ENCODE measurements at places on chromosomes 2 and 18.

DNA sequence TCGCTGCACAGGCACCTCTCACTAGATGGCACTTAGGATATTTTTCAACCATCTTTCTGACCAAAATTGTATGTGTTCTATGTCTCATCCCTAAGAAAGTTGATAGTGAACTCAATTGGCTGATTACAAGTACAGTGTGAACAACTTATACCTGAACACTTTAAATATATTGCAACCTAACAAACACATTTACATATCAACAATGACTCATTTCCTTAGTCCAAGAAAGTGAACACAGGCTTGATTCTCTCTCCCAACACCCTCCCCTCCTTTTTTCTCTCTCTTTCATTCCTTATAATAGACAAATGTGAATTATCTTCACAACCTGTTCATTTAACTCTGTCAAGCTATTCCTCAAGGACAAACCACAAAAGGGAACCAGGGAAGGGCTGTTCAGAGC lies 192.0 kb downstream of the SLC8A1 start:
- no peak for DNase-seq

GRCh38 chr2:219438453-219438852 lies 3.8 kb downstream of the SPEG start:
- DNase-seq: no peak

DNA sequence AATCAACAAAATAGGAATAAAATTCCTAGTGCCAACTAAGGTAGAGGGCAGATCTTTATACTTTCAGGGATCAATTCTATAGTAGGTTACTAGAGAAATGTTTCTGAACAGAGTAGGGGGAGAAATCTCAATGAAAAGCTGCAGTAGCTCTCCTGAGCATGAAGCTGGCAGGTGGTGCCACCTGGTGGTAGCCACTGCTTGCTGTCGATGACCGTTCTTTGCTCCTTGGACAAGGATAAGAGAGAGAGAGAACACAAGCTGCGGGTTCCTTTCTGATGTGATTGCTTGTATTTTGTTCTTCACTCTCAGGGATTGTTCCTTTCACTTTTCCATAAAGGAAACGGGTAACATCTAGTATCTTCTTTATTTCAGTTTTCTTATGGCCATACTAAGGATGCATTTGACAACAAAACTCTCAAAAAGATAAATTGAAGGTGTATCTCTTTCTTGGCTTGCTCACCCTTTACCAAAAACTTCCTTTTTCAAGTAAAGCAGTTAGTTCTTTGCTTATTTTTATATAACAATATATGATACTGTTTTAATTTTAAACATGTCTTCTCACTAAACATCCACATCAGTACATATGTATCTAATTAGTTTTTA lies 18.6 kb upstream of the MRPL19 start:
- DNase-seq: peak; percentile 82

GRCh38 chr2:28780496-28780895 lies 28.9 kb downstream of the PPP1CB start:
- no peak for DNase-seq

- no peak for DNase-seq
These were observed 507.5 kb downstream of the SLC4A3 start for GRCh38 chr2:220134756-220135534.

DNA sequence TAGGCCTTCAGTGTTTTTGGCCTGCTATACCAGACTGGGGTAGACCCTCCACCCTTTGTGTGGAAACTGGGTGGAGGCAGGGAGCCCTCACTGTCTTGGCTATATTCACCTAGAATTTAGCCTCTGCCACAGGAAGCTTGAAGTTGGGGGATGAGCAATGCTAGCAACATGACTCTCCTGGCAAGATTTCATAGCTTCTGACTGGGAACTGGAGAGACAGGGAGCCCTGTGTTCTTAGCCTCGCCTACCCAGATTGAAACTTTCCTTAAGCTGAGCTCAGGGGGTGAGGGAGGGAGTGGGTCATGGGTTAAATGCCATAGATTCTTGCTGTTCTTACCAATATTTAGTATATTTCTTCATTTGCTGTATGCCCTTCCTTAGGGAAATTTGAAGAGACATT lies 46.8 kb upstream of the FAM98A start:
- no peak for DNase-seq

- no peak for DNase-seq
These were observed 14.0 kb downstream of the ITGA4 start for GRCh38 chr2:181471226-181471625.

- no peak for DNase-seq
These were observed 151.8 kb downstream of the SH3RF3 start for GRCh38 chr2:109280804-109281203.

DNA sequence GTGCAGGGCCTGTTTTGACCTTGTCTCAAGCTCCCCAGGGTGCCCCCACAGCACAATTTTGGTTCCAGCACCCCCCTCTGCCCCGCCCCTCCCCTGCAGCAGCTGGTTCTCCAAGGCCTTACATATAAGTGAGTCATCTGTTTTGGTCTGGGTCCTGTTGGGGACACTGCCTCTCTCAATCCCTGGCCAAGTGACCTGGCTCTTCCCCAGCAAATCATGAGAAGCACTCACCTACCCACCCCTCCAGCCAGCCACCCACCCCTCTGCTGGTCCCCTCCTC lies 90.5 kb downstream of the INHBB start:
- no peak for DNase-seq

- DNase-seq: no peak
These were observed 382.7 kb upstream of the SALL3 start for GRCh38 chr18:78596794-78597345.

- DNase-seq: no peak
These were observed 1.5 kb upstream of the BUB1 start for GRCh38 chr2:110679337-110679707.

- no peak for DNase-seq
These were observed 394.4 kb downstream of the FIGN start for GRCh38 chr2:163341426-163341825.

DNA sequence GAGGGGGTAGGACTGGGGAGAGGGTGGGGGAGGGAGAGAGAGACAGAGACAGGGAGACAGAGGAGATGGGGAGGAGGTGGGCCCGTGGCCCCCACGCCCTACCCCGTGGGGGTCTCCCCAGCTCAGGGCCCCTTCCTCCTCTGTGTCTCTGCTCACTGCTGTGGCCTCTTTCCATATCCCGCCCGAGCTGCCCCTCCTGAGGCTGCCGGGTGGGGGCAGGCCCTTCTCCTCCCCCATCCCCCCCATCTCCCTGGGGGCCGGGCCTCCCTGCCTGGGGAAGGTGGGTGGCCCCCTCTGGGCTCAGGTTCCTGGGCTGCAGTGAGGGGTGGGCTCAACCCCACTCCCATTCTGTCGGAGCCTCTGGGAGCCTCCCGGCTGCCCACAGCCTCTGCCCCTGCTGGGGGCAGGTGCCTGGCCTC lies 332 bp upstream of the PDCD1 start:
- DNase-seq: no peak

DNA sequence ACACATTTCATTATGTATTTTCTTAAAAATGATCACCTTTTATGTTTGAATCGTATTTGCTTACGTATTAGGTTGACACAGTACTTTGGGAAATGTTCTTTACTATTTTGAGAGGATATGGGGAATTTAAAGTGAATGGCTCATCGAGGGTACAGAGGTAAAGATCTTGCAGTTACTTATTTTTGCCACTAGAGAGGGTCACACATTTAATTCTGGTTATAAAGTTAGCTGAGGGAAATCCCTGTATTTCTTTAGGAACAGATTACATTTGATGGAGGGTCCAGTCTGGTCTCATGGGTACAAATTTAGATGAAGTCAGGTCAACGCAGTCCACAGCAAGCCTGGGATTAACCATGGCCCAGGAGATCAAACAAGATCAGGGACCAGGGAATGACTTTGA lies 24.5 kb downstream of the DYNC2LI1 start:
- DNase-seq: no peak

DNA sequence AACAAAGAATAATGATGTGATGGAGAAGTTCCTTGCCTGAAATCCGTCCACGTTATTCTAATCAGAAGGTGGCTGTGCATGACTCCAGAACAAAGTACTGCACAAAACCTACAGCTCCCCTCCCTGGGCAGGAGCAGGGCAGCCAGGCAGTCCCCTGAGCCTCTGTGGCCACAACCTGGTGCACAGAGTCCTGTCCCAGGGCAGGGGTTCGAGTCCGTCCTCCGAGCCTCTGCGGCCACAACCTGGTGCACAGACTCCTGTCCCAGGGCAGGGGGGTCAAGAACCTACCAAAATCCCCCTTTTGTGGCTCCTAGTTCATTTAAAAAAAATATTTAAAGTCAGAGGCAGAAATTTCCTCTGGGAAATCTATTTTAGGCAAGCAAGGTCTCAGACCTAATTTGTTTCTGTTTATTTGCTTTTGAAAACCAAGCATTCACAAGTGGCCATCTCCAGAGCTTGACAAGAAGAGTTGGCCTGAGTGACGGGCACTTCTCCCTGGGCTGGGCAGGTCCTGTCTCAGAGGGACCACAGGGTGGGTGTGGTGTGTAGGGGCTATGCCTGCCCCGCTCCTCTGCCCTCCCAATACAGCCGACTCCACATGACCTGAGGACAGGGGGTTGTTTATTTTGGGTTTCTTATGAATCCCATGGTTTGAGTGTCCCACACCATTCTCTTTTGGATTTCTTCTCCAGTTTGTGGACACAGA lies 255.9 kb upstream of the PXDN start:
- DNase-seq: no peak

- no peak for DNase-seq
These were observed 71.3 kb upstream of the PID1 start for GRCh38 chr2:229342376-229342775.

DNA sequence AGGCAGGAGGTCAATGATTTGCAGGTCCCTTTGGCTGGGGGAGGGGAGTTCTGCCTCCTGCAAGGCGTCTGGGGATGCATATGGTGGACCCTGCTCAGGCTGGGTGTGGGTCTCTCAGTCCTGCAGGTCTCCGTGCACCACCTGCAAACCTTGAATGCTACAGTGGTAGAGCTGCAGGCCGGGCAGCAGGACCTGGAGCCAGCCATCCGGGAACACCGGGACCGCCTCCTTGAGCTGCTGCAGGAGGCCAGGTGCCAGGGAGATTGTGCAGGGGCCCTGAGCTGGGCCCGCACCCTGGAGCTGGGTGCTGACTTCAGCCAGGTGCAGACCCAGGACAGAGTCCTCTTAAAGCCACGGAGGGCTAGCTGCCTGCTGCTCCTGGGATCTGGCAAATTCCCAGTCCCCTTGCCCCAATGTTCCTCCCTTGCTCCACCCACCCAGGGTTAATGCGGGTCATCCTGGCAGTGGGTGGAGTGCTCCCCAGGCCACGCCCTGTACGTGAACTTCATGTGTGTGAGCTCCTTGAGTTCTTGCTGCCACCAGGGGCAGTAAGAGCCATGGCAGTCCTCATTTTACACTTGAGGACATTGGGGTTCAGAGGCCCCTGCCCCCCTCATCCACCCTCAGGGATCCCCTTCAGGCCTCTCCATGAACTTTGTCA lies 3.1 kb downstream of the PROM2 start:
- DNase-seq: no peak

GRCh38 chr2:28643327-28643726 lies 108.3 kb upstream of the PPP1CB start:
- peak; percentile 42 for DNase-seq

- DNase-seq: no peak
These were observed 119.3 kb downstream of the SETBP1 start for GRCh38 chr18:44799907-44800421.

GRCh38 chr2:6556755-6557154 lies 309.0 kb downstream of the CMPK2 start:
- DNase-seq: no peak

DNA sequence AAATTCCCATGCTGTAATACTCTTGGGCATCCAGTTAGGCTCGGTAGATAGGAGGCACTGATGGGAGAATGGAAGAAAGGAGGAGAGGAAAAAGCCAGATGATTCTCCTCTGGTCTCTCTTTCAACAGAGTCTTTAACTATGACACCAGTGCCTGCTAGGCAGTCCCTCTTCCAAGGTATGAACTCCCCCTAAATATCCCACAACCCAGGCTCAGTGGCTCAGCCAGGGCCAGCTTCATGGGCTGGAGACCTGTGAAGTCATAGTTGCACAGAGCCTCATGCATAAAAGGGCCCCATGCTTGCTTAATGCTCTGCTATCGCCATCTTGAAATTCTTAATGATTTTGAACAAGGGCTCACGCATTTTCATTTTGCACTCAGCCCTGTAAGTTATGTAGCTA lies 869.2 kb upstream of the GCFC2 start:
- no peak for DNase-seq

- peak; percentile 54 for DNase-seq
These were observed 18.1 kb downstream of the NABP1 start for GRCh38 chr2:191696001-191696400.

- no peak for DNase-seq
These were observed 13.6 kb upstream of the IRS1 start for GRCh38 chr2:226813148-226813701.

DNA sequence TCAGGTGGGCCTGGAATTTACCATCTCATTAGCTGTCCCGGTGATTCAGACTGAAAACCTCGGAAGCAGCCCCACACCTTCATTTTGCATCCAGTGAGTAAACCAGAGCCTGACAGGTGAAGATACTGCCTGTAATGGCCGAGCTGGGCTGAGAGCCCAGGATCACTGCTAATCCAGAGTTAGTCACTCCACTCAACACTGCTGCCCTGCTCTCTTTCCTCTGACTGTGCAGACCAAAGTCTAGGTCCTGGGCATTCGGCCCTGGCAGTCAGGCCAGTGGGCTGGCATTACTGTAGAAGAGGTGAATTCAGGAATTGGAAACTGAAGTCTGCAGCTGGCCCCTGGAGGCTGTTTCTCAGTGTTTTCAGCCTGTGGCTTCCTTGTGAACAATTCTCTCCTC lies 44.3 kb downstream of the TMEM17 start:
- DNase-seq: no peak

GRCh38 chr2:226031647-226032501 lies 632.4 kb downstream of the NYAP2 start:
- peak; percentile 68 for DNase-seq

GRCh38 chr18:54239091-54239490 lies 14.6 kb upstream of the MBD2 start:
- DNase-seq: no peak

DNA sequence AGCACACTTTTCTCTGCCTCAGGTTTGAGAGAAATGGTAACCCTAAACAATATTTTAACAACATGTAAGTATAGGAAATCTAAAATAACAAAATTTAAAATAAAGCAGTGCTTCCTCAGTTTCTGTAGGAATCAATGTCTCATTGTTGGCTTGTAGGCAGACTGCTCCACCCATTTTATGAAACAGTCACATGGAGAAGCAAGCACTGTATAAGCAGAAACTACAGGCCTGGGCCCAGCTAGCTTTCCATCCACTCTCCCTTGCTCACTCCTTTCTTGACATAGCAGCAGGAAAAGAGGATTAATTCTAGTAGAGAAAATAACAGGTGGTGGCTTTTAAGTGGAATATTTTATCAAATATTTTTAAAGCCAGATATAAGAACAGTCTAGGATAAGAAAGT lies 97.2 kb downstream of the PLEKHM3 start:
- DNase-seq: no peak

- peak; percentile 80 for DNase-seq
These were observed 762 bp upstream of the GAD1 start for GRCh38 chr2:170815746-170816503.

GRCh38 chr2:237305579-237305978 lies 108.4 kb downstream of the COL6A3 start:
- DNase-seq: no peak
